ENCODE measurements at places on chromosomes 5 and 9. TPM values are rescaled to one million over a fixed set of nuclear protein-coding genes. Genes with fewer than 3 reads are reported as not detected.

The DMRT3 gene
- total RNA-seq: not detected

The CDKN2B-AS1 gene
- 2.3 TPM for total RNA-seq

The SPINK4 gene
- total RNA-seq: not detected

The PCDHB12 gene
- total RNA-seq: 0.87 TPM
